ENCODE measurements at places on chromosomes 6 and 20.

GRCh38 chr6:166420351-166420750, 37.6 kb upstream of the MPC1 start:
- peak; percentile 7 for DNase-seq

- DNase-seq: no peak
Observed at GRCh38 chr20:16363506-16364319, 209.5 kb downstream of the KIF16B start.

GRCh38 chr20:60977901-60978300, 274.2 kb upstream of the CDH4 start:
- DNase-seq: no peak

- DNase-seq: no peak
Observed at GRCh38 chr6:383856-384255, 7.7 kb upstream of the IRF4 start.

GRCh38 chr6:88867841-88868731, 95.3 kb downstream of the RNGTT start:
- no peak for DNase-seq

GRCh38 chr20:10846766-10847165, 173.0 kb upstream of the JAG1 start:
- DNase-seq: no peak

- no peak for DNase-seq
Observed at GRCh38 chr6:150875841-150876240, 10.3 kb downstream of the MTHFD1L start.

DNA sequence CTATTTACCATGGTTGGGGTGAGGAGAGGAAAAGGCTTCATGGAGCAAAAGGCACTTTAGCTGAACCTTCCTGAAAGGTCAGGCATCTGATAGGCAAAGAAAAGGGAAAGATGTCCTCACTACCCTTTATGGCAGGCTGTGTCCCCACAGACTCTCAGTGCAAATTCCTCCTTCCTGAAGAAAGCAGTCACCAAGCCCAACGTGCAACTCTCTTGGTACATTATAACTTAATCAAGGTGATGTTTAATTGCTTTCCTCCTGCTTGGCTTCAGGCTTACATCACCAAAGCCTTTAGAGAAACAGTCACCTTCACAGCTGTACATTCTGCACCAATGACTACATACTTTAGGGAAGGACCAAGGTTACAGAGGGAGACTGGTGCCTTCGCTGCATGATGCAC, 2.1 kb upstream of the CLIC5 start:
- DNase-seq: no peak

DNA sequence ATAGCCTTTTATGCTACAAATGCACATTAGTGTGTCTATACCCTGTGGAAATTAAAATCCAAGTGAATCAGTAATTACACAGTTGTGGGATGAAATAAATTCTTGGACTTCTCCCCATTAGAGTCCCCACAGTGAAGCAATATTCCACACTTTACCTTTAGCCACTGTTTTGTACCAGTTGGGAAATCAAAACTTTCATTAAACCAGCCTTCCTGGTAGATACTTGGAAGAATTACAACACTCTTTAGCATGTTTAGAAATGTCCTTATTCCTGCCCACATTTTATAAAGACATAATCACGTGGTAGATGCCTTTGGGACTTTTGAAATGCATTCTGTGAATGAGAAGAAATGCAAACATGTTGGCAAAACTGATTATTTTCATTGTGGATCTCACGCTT, 49.0 kb upstream of the ANKEF1 start:
- DNase-seq: peak; percentile 1

DNA sequence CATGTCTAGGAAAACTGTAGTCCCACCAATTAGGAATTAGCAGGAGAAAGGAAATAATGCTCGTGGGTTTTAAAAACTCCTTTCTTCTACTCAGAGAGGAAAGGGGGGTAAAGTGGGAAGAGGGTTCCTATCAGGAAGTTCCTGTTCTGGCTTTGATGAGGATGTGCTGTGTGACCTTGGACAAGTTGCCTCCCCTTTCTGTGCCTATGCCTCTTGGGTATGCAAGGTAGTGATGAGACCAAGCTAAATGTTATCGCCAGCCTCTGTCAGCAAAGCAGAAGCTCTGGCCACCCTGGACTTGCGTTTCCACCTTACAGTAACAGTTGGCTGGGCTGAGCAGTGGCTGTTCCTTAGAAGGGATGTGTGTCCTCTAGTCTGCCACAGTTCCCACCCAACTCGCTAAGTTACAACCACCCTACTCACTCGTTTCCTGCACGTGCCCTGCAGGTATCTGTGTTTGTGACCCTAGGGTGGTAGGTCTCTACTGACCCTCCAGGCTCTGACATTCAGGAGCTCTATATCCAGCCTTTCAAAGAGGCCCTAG, 110.0 kb downstream of the PREX1 start:
- no peak for DNase-seq

GRCh38 chr6:156791320-156791850, 14.2 kb downstream of the ARID1B start:
- DNase-seq: no peak

DNA sequence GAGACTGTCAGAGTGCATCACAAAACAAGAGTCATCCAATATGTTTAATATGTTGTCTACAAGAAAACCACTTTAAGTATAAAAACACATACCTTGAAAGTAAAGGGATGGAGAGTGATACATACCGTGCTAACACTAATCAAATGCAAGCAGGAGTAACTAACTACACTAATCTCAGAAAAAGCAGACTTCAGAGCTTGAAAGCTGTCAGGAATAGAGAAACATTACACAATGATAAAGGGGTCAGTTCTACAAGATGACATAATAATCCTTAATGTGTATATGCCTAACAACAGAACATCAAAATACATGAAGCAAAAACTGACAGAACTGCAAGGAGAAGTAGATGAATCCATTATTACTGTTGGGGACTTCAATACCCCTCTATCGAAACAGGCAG, 59.7 kb upstream of the SMIM29 start:
- no peak for DNase-seq

- DNase-seq: peak; percentile 96
Observed at GRCh38 chr6:37630281-37630799, 67.3 kb downstream of the MDGA1 start.

DNA sequence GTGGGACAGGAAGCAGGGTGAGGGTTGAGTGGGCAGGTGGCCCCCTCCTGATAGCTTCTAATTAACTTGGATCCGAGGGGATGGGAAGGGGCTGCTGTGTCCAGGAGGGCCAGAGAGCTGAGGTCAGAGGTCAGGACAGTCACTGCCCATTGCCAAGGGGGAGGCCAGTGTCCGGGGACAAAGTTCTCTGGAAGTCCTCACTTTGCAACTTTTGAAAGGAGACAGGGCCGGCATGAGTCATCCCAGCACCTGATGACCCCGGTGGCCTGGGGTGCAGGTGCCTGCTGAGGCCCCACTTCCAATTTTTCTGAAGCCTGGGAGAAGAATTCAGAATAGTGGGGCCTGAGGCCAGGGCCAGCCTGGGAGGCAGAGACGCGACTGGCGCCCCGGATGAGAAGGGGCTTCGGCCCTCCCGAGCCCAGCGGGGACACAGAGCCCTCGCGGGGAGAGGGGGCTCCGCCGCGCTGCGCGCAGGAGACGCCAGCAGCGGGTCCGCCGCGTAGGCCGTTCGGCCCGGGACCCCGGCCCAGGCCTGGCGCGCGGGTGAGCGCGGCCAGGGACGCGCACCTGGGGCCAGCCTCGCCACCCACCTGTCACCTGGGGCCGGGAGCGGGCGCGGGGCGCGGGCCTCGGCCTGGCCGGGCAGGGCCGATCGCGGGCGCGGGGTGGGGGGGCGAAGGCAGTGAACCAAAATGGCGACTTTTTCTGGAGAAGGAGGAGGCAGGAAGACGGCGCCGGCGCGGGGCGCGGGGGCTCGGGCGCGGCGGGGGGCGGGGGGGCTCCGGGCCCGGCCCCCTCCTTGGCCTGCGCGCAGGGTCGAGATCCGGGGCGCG, 586 bp downstream of the ZNF512B start:
- DNase-seq: no peak

DNA sequence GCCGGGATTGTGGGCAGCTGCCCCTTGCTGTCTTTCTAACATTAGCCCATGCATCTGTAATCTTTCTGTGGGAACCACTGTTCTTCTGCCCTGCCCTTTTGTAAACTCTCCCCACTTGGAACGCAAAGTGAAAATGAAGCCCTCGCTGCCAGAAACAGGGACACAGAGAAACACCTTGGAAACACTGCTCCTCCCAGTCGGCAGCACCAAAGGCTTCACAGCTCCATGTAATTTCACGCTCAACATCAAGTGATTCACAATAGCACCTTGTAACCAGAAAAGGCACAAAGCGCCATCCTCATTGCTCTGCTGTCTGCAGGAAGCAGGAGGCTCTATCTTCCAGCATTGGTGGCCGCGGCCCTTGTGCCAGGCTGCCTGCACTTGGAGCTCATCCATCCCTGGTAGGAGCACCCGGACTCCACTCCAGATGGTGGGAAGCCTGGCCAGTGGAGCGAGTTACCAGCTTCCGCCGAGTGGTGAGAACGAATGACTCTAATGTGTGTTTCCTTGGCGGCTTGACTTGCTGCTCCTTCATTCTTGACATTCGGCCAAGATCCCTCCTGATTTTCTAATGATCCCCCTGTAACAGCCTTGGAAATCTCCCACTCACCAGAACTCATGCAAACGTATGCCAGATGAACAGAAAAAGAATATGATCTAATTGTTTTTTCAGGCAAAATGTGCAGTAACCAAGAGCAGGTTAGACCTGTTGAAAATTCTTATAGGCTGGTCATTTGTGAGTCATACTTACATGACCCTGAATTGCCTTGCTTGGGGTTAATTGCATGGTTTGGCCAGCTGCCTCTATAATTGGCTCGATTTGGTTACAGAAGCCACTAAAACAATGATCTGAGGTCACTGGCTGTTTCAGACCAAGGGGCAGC, 169.1 kb upstream of the CDYL start:
- DNase-seq: peak; percentile 81

GRCh38 chr6:131164506-131164905, 29.2 kb downstream of the AKAP7 start:
- DNase-seq: no peak

Data from skeletal muscle cell (primary cell).